ENCODE measurements at places on chromosomes 2 and 18. TPM values are rescaled to one million over a fixed set of nuclear protein-coding genes. Genes with fewer than 3 reads are reported as not detected.

SMYD5 gene
- 24.0 TPM for total RNA-seq

ATP6V1C2 gene
- total RNA-seq, result not detected

PROKR1 gene
- not detected for total RNA-seq

DNA sequence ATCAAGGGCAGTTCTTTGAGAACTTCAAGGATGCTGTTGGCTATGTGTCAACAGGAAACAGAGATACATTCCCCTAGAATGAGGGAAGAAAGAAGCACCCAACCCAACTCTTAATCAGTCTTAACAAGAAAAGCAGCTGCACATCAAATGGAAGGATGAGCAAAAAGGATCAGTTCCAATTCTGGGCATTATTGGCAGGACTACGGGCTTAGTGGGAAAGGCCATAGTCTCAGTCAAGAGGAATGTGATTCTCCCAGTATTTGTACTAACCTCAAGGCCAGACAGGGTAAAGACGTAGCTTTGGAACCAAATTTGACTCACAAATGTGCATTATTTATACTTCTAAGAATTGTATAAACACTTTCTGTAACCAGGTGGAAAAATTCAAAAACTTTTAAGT lies 18.2 kb downstream of the BMP10 start:
- no peak for DNase-seq

DNA sequence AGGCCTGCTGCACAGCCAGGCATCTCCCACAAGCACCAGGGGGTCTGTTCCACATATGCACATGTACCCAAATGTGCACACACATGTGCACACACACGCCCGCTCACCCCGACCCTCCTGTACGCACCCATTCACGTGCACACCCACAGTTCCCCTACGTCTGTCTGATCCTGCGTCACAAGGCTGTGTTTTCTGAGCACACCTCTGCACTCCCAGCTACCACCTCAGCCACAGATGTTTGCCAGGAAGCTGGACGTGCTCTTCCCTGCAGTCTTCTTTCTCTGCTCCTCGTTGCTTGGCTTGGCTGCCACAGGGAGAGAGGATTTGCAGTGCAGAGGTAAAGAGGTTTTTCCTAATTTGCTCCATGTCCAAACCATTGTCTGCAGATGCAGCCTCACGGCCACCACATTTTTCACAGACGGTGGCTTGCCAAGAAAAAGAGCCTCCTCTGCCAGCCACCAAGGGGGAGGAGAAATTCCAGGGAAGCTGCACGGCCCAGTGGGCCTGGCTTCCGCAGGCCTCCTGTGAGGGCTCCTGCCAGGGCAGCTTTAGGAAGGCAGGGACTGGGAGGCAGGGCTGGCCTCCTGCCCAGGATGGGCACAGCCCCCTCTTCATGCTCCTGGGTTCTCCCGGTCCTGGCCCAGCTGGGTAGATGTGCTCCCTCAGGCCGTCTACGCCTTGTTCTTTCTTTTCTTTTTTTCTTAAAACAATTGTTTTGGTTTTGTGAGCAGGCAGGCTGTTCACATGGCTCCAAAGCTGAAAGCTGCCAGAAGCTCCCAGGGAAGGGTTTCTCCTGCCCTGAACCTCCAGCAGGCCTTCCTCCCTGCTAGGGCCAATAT lies 29.3 kb upstream of the HS6ST1 start:
- DNase-seq, result peak; percentile 36

- DNase-seq, result no peak
Observed at GRCh38 chr2:185522472-185522871, 216.1 kb upstream of the FSIP2 start.

DNA sequence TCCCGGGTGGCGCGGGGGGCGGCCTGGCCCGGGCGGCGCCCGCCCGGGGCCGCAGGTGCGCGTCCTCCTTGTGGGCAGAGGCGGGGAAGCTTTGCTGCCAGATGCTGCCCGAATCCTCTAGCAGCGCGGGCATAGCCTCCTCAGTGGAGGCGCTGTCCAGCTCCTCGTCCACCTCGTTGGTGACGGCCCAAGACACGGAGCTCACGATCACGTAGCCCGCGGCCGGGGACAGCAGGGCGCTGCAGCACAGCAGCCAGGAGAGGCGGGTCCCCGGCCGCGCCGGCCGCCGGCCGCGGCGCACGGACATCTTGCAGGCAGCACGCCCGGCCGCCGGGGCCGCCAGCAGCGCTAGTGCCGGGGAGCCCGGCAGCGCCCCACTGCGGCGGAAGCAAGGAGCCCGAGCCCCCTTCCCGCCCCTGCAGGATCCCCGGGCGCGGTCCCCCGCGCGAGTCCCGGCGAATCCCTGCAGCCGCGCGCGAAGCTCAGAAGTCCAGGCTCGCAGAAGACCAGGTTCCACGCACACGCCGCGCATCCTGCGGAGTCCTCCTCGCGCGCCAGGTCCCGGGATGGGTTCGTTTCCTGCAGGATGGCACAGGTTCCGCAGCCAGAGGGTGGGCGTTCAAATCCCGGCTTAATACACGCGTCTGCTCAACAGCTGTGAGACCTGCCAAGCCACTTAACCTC lies at the start of gene CREG2:
TSS of gene CREG2 (minus strand) at position 353 of the 684 bp plus-strand sequence. CDS start at position 307, 46 bp downstream.
- DNase-seq, result peak; percentile 76

All from HFFc6 (cell line).